ENCODE measurements at places on chromosomes 4 and X.

DNA sequence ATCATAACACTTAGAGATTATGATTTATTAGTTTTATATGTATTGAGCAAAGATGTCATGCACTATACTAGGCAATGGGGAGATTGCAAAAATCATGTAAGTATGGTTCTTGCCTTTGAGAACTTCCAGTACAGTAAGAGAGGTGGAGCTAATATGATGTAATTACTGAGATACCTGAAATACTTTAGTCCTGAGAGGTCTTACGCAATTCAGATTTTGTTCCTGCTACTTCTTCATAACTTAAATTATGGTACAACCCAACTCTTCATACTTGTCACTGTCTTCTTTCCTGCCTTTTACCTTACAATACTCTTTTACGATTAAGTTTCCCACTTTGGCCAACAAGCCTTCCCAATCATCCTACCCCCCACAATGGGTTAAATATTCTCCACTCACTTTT, 564.2 kb upstream of the PITX2 start:
- no peak for DNase-seq

GRCh38 chrX:120269373-120270035, 18.9 kb downstream of the ZBTB33 start:
- DNase-seq = peak; percentile 6

DNA sequence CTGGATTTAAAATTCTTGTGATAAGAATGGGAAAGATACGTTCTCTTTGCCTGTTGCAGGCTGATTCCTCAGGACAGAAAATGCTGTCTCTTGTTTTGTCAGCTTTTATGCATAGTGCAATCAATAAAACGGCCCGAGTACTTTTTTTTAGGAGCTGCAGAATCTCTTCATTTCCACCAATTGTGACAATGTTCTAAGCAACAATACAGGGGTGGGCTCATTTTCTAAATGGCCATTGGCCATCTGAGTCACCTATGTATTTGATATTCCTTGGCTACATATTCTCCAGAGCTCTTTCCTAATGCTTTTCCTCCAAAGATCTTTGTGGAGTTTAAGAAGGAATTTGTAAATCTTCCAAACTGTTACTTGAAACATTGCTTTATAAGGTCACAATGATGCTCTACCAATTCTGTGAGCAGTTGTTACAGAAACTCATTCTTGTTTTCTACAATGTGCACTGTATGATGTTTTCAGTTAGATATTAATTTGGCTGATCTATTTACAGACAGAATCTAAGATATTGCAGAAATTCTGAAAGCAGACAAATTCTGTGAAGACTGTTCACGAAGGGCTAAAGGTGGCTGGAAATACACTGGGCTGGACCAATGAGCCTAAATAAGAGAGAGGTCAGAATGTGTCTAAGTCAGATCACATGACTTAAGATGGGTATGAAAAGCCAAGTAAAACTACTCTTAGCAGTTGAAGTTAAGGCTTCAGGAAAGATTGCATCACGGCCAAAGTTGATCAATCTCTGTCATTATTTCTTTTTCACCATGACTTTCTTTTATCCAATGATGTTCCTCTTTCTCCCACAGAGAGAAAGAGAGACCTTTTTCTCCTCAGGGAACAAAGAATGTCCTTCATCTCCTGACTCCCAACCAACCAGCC, 33.4 kb downstream of the TAPT1 start:
- DNase-seq = no peak

DNA sequence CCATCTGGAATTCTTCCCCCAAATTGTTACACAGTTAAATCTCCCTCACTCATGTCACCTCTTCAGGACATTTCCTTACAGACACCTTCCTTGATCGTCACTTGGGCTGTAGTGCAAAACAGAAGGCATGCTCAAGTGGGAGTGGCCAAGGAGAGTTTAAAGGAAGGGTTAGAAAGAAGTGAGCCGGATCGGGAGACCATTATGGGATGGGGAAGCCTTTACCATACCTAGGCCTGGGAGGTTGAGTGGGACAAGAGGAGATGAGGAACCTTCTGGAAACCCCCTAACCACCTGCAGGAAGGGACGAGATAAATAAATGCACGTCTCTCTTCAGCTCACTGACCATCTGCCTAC, 102.7 kb downstream of the UCHL1 start:
- no peak for DNase-seq

DNA sequence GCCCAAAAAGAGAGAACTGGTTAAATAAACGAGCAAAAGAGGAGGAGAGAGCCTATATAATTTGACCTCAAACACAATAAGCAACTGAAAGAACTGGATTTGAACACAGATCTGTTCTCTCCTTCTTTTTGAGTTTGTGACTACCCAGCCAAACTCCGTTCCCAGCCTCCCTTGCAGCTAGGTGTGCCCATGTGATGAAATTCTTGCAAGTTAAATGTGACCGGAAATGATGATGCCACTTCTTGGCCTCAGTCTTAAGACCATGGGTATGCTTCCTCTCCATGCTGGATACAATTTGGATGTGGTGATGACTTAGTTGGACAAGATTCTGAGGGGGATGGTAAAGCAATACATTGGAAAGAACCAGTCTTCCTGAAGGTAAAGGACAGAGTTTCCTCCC, 204.1 kb downstream of the PTTG2 start:
- DNase-seq = no peak

DNA sequence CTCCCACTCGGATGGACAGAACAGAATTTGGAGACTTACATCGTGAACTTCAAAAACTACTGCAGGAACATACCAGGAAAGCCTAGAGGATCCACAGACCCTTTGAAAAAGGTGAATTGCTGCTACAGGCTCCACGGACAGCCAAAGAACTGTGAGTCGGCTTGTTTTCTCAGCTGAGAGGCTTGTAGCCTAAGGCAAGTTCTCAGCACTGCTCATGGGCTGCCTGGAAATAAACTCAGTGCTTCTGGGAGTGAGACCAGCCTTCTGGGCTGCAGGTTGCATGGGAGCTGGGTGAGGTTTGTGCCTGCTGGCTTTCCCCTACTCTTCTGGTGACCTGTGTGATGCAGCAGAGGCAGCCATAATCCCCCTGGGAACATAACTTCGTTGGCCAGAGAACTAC, 1397.6 kb downstream of the FAM133A start:
- DNase-seq = no peak

DNA sequence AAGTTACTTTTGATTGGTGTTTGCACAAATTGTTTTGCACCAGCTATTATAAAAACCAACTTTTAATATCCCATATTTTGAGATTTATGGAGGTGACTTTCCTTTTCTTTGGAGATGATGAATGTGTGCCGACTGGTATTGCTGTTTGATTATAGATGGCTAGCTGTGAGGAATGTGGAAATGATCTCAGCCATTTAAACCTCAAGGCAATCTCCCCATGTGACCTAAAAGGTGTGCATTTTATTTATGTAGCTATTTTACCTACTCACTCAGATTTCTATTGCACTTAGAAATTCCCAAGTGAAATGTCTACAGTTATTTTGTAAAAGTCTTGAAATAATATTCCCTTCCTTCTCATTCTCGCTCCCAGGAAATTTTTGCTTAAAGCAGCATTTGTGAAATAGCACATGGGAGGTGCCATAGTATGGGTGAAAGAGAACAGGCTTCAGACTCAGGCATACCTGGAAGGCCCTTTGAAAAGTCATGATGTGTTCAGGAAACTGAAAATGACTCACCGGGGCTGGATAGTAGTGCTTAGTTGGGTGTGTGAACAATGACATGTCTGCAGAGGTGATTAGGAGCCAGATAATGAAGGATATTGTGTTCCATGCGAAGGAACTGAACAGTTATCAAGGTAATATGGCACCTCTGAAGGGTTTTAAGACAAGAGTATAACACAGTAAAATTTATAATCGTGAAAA, 247.6 kb downstream of the CBLL2 start:
- DNase-seq = no peak

DNA sequence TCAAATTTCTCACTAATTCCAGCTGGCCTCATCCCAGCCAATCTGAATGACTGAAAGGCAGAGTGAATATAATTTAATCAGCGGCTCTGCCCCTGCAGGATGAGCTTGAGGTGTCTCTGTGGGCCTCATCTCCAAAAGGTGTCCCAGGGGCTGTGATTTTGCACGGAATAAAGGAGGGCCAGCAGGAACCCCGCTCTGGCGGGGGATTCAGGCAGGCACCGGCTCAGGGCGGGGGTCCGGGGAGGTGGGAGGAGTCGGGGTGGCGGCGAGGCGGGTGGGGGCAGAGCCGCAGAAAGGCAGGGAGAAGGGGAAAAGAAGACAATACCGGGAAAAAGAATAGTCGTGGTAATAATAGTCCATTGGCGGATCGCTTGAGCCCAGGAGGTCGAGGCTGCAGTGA, 16.0 kb upstream of the ERCC6L start:
- DNase-seq = no peak

DNA sequence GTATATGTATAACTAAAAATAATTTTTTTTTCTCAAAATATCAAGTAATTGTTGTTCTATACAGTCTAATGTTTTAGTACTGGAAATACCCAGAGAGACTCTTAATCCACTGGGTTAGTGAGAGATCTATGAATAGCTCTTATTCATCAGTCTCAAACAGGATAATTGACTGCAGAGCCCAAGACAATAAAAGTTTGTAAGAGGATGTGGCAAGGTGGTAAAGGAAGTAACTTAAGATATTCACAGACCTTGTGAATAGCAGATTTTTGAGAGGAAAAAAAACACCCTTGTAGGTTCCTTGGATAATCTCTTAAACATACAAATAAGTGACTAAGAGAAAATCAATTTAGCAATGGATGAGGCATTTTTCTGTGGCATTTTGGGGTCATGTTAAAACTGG, 210.9 kb upstream of the FAM241A start:
- no peak for DNase-seq

DNA sequence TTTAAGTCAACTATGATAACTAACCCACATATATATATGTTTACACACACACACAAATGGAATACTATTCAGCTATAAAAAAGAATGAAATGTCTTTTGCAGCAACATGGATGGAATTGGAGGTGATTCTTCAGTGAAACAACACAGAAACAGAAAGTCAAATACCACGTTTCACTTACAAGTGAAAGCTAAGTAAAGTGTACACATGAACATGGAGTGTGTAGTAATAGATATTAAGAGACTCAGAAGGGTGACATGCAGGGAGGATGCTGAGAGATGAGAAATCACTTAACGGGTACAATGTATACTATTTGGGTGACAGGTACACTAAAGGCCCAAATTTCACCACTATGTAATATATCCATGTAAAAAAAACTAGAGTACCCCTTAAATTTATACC, 146.5 kb downstream of the FBXW7 start:
- no peak for DNase-seq

DNA sequence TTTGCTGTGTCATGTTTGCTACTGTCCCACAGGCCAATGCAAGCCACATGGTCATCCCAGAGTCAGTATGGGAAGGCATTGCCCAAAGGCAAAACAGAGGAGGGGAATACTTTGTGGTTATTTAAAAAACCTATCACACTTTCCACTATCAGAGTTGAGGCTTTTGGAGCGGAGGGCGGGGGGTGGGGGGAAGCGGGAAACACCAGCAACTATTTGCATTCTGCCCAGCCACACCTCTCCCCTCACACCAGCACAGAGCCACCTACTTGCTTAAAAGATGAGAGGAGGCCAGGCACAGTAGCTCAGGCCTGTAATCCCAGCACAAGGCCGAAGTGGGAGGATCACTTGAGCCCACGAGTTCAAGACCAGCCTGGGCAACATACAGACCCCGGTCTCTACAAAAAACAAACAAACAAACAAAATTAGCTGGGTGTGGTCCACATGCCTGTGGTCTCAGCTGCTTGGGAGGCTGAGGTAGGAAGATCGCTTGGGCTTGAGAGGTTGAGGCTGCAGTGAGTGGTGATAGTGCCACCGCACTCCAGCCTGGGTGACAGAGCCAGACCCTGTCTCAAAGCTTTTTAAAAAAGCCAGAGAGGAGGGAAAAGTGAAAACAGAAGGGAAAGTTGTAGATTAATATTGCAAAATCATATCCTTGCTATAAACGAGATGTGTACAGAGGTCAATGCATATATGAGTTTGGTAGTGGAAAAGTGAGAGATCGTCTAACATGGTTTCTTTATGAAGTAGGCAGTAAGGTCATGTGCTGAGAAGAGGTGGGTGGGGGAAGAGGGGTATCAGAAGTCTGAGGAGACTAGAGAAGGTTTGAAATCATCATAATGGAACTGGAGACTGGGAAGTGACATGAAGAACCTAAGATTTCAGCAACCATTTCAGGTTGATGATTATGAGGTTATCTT, 1.9 kb upstream of the CHST7 start:
- peak; percentile 29 for DNase-seq

- no peak for DNase-seq
Measured at GRCh38 chr4:87382931-87383330, 8.1 kb downstream of the HSD17B11 start.

DNA sequence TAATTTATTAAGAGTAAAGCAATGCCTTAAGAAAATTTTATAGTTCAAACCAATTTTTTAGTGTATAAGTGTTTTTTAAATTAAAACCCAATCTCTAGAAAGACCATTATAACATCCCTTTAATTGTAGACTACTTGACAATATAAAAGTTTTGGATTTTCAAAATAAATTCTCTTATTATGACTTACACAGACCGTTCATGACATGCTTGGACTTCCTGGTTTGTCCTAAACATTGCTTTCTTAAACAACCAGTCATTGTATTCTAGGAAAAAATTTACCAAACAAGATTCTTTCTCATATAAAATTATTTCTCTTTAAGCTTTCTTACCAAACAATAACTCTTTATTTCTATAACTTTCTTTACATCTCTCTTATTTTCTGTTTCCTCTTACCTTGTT, 49.0 kb upstream of the CXorf51A start:
- DNase-seq = no peak

DNA sequence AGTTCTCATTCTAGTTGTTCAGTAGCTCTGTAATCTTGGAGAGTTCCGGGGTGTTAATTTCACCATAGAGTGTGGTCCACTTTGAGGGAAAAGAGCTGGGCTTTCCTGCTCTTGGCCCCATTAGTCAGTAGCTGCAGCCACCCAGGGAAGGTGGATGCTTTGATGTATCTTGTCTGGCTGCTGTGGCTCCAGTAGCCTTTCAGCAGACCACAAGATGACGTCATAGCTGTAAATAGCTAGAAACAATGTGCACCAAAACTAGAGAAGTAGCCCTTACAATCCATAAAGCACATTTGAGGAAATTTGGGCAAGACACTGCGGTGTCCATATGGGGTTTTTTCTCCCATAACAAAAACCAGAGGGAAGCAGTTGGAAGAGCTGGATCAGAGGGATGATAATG, 32.9 kb upstream of the PRPS2 start:
- DNase-seq = no peak

- no peak for DNase-seq
Measured at GRCh38 chr4:73741031-73741749, 821 bp downstream of the CXCL8 start.

DNA sequence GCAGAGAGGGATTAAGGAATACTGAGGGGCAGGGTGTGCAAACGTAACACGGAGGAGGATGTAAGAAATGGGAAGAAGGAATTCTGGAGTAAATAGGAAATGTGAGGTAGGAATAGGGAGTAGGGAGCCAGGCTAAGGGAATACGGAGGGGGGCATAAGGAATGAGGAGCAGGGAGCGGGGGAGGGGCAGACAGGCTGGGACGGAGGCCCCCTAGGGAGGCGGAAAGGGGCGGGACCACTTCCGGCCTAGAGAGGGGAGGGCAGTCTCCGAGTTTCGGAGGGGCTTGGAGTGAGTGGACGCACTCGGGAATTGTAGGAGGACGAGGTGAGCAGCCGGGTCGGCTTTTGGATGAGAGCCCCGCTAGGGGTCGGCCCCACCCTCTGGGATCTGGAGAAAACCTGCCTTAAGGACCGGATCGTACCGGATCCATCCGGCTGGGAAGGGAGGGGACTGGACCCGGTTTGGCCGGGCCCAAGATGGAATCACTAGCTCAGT, 612 bp downstream of the MAGED2 start:
- DNase-seq = no peak
